CD4-positive, alpha-beta T cell (primary cell): ENCODE measurements at places on chromosomes 13 and 19.

GRCh38 chr13:100751826-100752225 lies 77.2 kb upstream of the TMTC4 start:
- no peak for DNase-seq

- peak; percentile 14 for DNase-seq
Measured at GRCh38 chr13:111114362-111115060, 599 bp upstream of the ARHGEF7 start.

GRCh38 chr19:51179256-51179655 lies 37.2 kb downstream of the SIGLEC7 start:
- DNase-seq = no peak

DNA sequence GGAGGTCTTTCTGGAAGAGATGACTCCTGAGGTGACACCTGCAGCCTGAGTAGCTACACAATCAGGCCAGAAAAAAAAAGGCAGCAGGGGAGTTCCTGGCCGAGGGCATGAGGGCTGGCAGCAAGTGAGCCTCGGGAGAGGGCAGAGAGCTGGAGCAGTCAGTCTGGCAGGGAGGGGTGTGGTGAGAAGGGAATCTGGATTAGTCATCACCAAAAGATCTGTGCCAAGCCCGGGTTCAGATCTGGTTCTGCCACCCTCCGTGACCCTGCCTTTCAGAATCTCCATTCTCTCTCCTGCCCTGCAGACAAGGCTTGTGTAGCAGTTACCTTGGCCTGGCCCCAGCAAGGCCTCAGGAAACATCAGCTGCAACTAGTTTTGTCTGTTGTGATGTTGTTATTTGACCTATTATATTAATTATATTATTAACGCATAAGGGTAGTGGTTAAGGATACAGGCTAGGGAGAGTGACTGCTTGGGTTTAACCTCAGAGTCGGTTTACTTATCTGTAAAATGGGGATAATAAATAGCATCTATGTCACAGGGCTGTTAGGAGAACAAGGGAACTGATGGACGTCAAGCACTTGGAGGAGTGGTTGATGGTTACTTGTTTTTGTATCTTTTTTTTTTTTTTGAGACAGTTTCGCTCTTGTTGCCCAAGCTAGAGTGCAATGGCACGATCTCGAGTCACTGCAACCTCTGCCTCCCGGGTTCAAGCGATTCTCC lies 2.7 kb upstream of the CAPNS1 start:
- no peak for DNase-seq

GRCh38 chr13:90867336-90867683 lies 480.2 kb upstream of the MIR17HG start:
- DNase-seq = no peak

DNA sequence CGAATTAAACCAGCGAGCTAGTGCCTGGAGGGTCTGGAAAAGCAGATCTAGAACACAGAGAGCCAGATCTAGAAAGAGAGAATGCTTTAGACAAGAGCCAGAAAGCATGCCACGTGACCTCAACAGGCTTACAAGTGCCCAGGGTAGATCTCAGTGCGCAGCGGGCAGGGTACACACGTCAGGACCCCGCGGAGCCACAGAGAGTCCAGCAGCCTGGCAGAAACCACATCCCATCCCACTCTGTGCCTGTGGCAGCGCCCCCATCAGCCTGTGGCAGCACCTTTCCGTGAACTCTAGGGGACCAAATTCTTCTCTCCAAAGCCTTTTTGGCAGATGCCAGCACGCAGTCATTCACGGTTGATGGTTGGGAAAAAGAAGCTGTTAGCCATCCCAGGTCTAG lies 5.9 kb downstream of the ARHGEF1 start:
- peak; percentile 57 for DNase-seq

GRCh38 chr19:11482384-11483050 lies 1.7 kb upstream of the ELAVL3 start:
- peak; percentile 95 for DNase-seq

GRCh38 chr13:27765650-27766049 lies 26.6 kb upstream of the GSX1 start:
- DNase-seq = no peak

DNA sequence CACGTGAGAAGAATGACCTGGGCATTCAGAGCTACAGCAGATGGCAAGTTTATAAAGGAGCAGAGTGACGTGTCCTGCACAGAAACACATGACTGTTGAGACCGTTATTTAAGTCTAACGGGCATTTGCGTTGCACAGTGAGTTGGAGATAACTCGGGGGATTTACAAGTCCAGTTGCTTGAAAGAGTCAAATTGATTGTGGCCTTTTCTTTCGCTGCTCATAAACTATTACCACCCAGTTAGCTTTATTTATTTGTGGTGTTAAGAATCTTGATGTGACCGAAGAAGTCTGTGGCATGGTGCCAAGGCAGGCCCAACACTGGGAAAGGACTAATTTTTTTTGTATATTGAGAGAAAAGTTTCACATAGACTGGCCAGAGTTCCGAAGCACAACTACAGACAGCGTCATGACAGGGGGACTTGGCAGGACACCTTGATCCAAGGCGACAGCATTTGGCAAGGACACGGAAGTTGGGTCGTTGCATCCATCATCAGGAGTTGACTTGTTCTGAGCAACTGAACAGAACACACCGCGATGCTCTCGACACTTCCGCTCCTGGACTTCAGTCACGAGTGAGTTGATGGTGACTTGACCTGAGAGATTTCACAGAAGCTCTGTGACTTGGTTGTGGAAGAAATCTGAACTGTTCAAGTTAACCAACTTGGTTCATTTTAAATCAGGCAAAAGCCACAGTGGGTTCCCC lies 11.9 kb upstream of the PTOV1 start:
- no peak for DNase-seq

DNA sequence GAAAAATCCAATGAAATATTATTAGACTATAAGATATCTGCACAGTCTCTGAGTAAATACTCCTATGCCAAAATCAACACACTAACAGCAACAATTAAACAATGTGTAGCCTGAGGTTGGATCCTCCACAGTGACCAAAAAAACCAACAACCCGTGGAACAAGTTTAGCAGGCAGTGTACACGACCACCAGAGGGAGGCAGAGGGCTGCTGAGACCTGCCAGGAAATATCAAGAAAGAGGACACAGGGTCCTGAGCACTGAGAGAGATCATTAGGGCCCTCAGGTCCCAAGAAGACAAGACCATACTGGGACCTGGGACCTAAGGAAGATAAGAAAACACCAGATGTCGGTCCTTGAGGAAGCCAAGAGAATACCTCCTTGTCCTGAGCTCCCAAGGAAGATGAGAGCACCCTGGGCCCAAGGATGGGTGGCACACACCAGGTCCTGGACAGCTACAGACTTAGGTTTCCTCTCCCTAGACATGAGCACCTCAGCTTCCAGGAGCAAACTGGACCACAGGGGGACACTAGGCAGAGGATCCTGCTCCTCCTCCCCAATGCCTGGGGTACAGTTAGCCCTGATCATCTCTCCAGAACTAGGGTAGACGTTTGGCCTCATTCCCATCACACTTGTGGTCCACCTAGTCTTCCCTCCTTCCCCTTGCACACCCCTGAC lies 822 bp upstream of the ZNF274 start:
- DNase-seq = peak; percentile 28

DNA sequence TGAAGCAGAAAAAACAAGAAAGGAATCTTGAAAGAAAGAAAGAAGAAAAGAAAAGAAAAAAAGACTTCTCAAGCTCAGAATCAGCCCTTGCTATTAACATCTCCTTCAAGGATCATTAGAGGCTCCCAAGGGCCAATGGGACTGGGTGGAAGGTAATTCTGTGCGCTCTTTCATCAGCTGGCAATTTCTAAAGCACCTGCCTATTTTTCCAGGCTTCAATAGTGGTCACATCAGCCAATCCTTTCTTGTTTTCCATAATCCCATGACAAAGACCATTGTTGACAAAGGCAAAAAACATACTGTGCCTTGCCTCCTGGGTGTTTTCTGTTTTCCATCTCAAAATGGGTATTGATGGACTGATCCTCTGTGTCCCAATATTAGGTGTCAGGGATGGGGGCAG lies 88.2 kb upstream of the TSC22D1 start:
- no peak for DNase-seq
